ENCODE measurements at places on chromosomes 3 and 15. TPM values are rescaled to one million over a fixed set of nuclear protein-coding genes. Genes with fewer than 3 reads are reported as not detected.
A peak's percentile ranks its signal among the peaks of the same experiment; 100 is the strongest.

DNA sequence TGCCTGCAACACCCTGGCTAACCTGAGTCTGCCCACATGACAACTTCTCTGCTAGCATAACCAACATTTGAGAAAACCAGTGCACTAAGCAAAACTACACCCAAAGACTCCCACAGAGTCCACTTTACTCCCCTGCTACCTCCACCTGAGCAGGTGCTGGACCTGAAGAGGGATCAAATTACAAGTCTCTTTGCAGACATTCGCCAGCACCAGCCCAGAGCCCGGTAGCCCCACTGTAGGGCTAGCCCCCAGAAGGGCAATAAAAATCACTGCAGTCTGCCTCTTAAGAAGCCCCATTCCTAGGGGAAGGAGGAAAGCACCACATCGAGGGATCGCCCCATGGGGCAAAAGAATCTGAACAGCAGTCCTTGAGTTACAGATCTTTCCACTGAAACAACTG is 472.2 kb downstream of the GRM7 start:
- DNase-seq: no peak
- no peaks in the 10 kb centered on the region for H3K4me1 ChIP-seq
- no peaks in the 10 kb centered on the region for H3K27me3 ChIP-seq
- no peak overlapping the region for H3K27ac ChIP-seq
- H3K36me3 ChIP-seq: no peaks in the 10 kb centered on the region
- H3K4me3 ChIP-seq: no peak overlapping the region

The EIF3J gene
- polyA plus RNA-seq: 26.3 TPM

DNA sequence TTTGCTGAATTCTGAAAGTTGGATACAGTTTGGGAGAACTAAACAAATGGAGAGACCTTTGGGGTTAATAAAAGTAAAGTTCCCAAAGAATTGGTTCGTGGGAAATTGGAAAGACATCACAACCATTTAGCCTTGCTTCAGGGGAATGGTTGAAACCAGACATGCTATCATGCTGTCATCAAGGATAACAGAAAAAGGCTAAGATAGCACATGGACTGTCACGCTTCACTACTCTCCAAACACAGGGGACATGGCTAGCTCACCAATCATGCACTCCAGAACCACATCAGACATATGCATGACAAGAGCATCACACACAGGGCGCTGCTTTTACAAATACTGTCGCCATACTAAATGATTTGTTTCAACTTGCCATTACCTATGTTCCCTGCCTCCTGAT is 671.7 kb upstream of the ROBO1 start:
- H3K4me3 ChIP-seq: no peak overlapping the region
- no peaks in the 10 kb centered on the region for H3K36me3 ChIP-seq
- no peaks in the 10 kb centered on the region for H3K4me1 ChIP-seq
- H3K27me3 ChIP-seq: no peaks in the 10 kb centered on the region
- no peak overlapping the region for H3K27ac ChIP-seq

DNA sequence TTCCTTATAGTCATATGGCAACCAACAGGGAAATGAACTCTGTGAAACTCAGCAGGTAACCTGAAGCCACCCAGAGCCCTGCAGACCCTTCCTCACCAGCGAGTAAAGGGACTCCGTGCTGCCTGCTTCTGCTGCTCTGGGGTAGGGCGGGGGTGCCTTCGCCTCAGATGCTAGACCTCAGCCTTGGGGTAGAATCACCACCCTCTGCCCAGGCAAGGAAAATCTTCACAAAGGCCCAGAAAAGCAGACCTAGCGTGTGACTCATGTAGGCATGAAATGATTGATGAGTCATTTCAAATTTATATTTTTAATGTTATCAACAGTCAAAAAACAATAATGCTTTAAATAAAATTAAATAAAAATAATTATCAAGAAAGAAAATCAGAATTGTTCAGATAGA is 6.6 kb downstream of the STIMATE start:
- H3K4me3 ChIP-seq: no peak overlapping the region
- peaks cover 51% of the 10 kb centered on the region for H3K4me1 ChIP-seq
- no peak for DNase-seq
- H3K27me3 ChIP-seq: no peaks in the 10 kb centered on the region

DNA sequence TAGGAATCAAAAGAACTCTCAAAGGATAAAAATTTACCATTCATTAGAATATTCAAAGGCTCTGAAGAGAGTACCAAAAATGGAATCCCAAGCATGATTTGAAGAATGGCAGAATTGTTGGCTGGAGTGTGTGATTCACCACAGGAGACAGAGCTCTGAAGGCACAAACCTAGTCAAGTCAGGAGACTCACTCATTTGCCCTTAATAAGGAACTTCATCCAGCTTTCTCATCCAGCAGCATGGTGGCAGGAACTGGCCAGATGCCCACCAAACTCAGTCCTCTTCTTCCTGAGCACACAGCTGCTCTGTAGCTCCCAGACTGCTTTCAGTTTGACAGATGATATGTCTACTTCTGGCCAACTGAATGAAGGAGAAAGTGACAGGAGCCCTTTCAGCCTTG is 16.5 kb upstream of the HEG1 start:
- H3K36me3 ChIP-seq: no peaks in the 10 kb centered on the region
- no peaks in the 10 kb centered on the region for H3K4me1 ChIP-seq
- no peak overlapping the region for H3K27ac ChIP-seq
- H3K27me3 ChIP-seq: no peaks in the 10 kb centered on the region

The TGM5 gene
- polyA plus RNA-seq: not detected

DNA sequence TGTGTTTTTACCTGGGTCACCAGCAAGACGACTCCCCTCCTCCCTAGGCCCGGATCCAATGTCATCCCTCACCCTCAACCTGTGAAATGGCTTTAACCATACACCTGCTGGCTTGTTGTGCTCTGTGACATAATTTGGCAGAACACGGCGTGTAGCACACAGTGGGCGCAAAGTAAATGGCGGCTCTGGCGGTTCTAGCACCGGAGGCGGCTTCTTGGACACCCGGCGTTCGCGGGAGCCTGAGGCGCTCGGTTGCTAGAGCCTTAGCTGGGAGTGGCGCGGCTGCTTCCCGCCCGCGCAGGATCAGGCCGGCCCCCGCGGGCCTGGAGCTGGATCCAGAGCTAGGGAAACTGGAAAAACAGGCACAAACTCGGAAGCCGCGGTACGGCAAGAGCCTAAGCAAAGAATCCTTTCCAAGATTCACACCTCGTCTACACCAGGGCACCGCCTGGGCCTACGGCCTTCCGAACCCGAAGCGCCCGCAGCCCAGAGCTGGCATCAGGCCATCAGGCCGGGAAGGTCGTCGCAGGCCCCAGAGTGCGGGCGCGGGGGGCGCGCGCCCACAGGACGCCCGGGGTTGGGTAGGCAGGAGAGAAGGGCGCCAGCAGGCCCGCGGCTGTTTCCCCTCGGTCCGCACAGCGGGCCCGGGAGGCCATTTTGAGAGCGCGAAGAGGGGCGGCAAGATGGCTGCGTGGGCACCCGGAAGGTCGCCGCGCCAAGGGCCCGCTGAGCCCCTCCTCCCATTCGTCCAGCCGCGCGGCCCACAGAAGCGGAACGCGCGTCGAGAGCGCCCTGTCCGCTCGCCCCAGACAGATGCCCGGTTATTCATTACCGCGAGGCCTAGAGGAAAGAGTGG is 43.9 kb upstream of the POLG start:
- no peaks in the 10 kb centered on the region for H3K4me1 ChIP-seq
- DNase-seq: no peak
- H3K27ac ChIP-seq: no peak overlapping the region
- H3K4me3 ChIP-seq: no peak overlapping the region
- no peaks in the 10 kb centered on the region for H3K36me3 ChIP-seq
- peaks cover 51% of the 10 kb centered on the region for H3K27me3 ChIP-seq

- no peaks in the 10 kb centered on the region for H3K4me1 ChIP-seq
- no peak overlapping the region for H3K4me3 ChIP-seq
- no peaks in the 10 kb centered on the region for H3K27me3 ChIP-seq
Measured at GRCh38 chr3:178420033-178420432, 116.2 kb upstream of the KCNMB2 start.

DNA sequence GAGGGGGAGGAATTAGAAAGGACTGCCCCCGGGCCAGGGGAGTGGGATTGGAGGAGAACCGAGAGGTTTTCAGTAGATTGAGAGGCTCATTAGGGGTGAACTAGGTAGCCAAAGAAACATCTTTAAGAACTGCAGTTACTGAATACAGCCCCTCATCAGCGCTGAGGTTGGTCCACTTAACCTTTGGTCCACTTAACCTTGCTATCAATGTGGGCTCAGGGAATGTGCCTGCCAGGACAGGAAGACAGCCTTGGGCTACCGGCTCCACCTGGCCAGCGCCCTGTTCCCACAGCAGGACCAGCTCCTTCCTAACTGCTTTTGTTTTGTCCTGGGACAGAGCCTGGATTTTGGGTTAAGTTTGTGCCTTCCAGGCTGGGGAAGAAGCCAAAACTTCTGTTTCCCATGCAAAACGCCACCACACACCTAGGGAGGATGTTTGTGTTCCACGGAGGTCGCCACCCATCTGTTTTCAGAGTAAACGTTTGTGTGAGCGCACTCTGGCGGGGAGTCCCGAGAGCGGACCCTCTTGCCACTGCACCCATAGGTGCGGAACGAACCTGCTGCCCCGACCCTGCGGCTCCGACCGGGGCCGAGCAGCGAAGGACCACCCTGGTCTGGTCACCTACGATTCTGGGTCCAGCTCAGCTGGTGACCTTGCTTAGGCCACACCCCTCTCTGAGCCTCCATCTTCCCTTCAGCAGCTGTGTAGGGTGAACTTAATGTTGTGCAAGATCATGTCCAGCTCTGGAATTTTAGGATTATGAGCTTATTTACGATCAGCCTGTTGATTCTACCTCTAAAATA is 107.4 kb downstream of the VGLL4 start:
- H3K4me3 ChIP-seq: no peak overlapping the region
- no peaks in the 10 kb centered on the region for H3K4me1 ChIP-seq
- no peaks in the 10 kb centered on the region for H3K36me3 ChIP-seq
- DNase-seq: no peak
- H3K27me3 ChIP-seq: no peaks in the 10 kb centered on the region

DNA sequence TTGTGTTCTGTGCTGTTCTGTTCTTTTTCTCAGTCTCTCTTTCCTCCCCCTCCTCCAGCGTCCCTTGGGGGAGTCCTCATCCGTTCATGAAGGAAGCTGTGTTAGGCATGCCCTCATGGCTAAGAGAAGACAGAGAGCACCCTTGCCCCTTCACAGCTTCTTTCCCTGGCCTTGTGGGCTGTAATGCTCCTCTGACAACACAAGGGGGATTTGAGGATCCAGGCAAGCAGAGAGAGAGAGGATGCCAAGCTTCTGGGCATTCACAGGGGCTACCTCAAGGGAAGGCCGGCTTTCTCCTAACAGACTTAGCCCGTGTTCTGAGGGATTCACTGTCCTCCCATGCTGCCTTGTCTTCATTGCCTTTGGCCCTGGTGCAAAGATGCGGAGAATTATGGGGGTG is 389.5 kb downstream of the LRTM1 start:
- no peaks in the 10 kb centered on the region for H3K27me3 ChIP-seq
- no peak overlapping the region for H3K27ac ChIP-seq

DNA sequence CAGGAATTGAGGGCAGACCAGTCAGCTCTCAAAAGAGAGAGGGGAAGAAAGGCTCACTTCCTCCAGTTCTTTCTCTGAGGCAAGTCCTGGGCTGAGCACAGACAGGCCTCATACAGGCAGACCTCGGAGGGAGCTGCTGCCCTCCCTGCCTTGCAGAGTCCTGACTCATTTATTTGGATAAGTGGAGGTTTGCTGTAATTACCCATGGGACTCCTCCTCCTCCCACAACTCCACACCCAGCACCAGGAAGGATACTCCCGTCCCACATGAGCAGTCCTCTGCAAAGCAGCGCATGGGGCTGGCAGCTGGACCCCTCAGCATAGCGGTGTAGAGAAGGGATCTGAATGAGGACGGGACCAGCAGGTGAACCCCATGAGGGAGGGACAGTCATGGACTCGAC is 13.4 kb upstream of the SCN10A start:
- H3K4me3 ChIP-seq: no peak overlapping the region
- H3K4me1 ChIP-seq: no peaks in the 10 kb centered on the region
- no peaks in the 10 kb centered on the region for H3K36me3 ChIP-seq

- H3K36me3 ChIP-seq: no peaks in the 10 kb centered on the region
- no peaks in the 10 kb centered on the region for H3K27me3 ChIP-seq
- DNase-seq: peak; percentile 91
Measured at GRCh38 chr3:152298393-152299248, 29.9 kb downstream of the MBNL1 start.

- no peaks in the 10 kb centered on the region for H3K27me3 ChIP-seq
- no peak for DNase-seq
- H3K27ac ChIP-seq: no peak overlapping the region
- H3K4me1 ChIP-seq: peaks cover 22% of the 10 kb centered on the region
- H3K4me3 ChIP-seq: no peak overlapping the region
Measured at GRCh38 chr3:101689286-101689685, 2.8 kb upstream of the RPL24 start.

- H3K36me3 ChIP-seq: no peaks in the 10 kb centered on the region
- DNase-seq: no peak
- H3K4me1 ChIP-seq: no peaks in the 10 kb centered on the region
- H3K27me3 ChIP-seq: peaks cover 8% of the 10 kb centered on the region
- no peak overlapping the region for H3K27ac ChIP-seq
Measured at GRCh38 chr3:75235631-75236030, 428.5 kb upstream of the FRG2C start.

The CFAP100 gene
- polyA plus RNA-seq: not detected

- no peak for DNase-seq
- no peaks in the 10 kb centered on the region for H3K36me3 ChIP-seq
- H3K4me3 ChIP-seq: no peak overlapping the region
- H3K27me3 ChIP-seq: no peaks in the 10 kb centered on the region
- H3K4me1 ChIP-seq: no peaks in the 10 kb centered on the region
Measured at GRCh38 chr3:136802481-136802996, 16.4 kb upstream of the SLC35G2 start.

DNA sequence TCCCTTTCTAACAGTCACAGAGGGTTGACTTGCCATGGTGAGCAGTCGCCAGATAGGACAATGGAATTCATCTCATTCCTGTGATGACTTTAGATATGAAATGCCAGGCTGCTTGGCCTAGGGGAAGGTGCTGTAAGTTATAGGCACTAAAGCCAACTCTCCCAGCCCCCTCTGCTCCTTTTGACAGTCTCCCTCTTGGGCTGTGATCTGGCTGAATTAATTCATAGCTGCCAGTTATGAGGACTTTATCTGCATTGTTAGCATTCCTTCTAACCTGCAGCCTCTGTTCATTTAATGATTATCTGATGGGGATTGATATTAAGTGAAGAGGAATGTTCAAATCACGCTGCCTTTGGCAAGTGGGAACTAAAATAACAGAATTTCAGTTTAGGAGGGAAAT is 427.1 kb upstream of the RASGRP1 start:
- no peaks in the 10 kb centered on the region for H3K27me3 ChIP-seq
- H3K4me3 ChIP-seq: no peak overlapping the region
- no peaks in the 10 kb centered on the region for H3K4me1 ChIP-seq
- no peaks in the 10 kb centered on the region for H3K36me3 ChIP-seq
- no peak overlapping the region for H3K27ac ChIP-seq
- DNase-seq: no peak
